Activated naive CD8-positive, alpha-beta T cell treated with anti-CD3 and anti-CD28 coated beads for 36 hours (primary cell): ENCODE measurements at places on chromosomes 4 and X. TPM values are rescaled to one million over a fixed set of nuclear protein-coding genes. Genes with fewer than 3 reads are reported as not detected.

DNA sequence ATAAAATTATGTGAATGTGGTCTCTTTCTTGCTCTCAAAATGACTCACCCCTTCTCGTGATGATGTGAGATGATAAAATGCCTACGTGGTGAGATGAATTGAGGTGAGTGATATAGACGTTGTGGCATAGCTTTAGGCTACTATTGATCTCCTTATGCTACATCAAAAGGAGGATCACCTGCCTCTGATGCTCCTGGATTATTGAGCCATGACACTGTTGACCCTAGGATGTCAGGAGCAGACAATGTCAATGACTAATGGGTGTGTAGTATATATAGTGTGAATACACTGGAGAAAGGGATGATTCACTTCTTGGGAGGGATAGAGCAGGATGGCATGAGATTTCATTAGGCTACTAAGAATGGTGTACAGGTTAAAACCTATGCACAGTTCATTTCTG is 210.7 kb upstream of the PRPS2 start:
- no peak overlapping the region for H3K4me3 ChIP-seq
- no peaks in the 10 kb centered on the region for H3K27me3 ChIP-seq
- no peaks in the 10 kb centered on the region for H3K36me3 ChIP-seq
- H3K4me1 ChIP-seq, result no peaks in the 10 kb centered on the region
- DNase-seq, result no peak
- H3K27ac ChIP-seq, result no peak overlapping the region

GRCh38 chr4:168604496-168605373 is 107.9 kb downstream of the PALLD start:
- no peak overlapping the region for H3K4me3 ChIP-seq
- no peak for DNase-seq
- H3K36me3 ChIP-seq, result no peaks in the 10 kb centered on the region
- peaks cover 9% of the 10 kb centered on the region for H3K27me3 ChIP-seq
- no peak overlapping the region for H3K27ac ChIP-seq

The FAM53A gene
- 0.82 TPM for total RNA-seq

GRCh38 chr4:151031831-151032605 is 16.9 kb upstream of the LRBA start:
- peaks cover 28% of the 10 kb centered on the region for H3K4me1 ChIP-seq
- peaks cover 7% of the 10 kb centered on the region for H3K36me3 ChIP-seq
- peak; percentile 23 for DNase-seq
- H3K27me3 ChIP-seq, result peaks cover 6% of the 10 kb centered on the region

DNA sequence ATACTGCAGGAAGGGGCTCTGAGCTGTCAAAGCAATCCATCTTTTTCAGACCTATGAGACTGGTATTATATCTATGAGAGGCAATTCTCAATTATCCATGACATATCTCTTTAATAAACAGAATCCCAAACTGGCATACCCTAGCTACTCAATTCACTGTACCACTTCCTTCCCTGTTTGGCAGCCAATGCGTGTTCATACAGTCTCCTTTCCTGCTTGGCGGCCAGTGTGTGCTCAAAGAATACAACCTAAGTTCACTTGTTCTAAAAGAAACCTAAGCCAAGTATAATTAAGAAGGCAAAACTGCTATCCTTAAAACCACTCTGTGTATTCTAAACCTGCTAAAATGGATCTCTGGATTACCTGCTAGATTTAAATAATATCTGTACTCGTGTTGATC is 38.3 kb downstream of the ARHGEF9 start:
- H3K4me1 ChIP-seq, result peaks cover 33% of the 10 kb centered on the region
- H3K27me3 ChIP-seq, result no peaks in the 10 kb centered on the region
- H3K36me3 ChIP-seq, result peaks cover 7% of the 10 kb centered on the region
- H3K27ac ChIP-seq, result no peak overlapping the region
- DNase-seq, result no peak

The ADH1B gene
- not detected for total RNA-seq

The RCHY1 gene
- 29.9 TPM for total RNA-seq

The ANXA10 gene
- total RNA-seq, result not detected

DNA sequence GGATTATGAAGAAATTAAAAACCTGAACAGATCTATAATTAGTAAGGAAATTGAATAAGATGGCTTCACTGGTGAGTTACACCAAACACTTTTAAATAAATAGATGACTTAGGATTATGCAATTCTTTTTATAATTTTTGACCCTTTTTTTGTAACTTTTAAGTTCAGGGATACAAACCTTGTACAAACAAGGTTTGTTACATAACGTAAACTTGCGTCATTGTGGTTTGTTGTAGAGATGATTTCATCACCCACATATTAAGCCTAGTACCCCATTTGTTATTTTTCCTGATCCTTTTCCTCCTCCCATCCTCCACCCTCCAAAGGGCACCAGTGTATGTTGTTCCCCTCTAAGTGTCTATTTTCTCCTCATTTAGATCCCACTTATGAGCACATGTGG is 75.7 kb downstream of the CPEB2 start:
- H3K4me3 ChIP-seq, result no peak overlapping the region
- no peak overlapping the region for H3K27ac ChIP-seq
- H3K27me3 ChIP-seq, result peaks cover 14% of the 10 kb centered on the region
- peaks cover 2% of the 10 kb centered on the region for H3K4me1 ChIP-seq
- DNase-seq, result no peak

GRCh38 chr4:137452799-137453198 is 79.5 kb downstream of the PCDH18 start:
- no peaks in the 10 kb centered on the region for H3K36me3 ChIP-seq
- DNase-seq, result no peak
- no peak overlapping the region for H3K27ac ChIP-seq
- H3K27me3 ChIP-seq, result peaks cover 3% of the 10 kb centered on the region
- no peak overlapping the region for H3K4me3 ChIP-seq

GRCh38 chr4:83219344-83220331 is 65.0 kb downstream of the COQ2 start:
- H3K4me3 ChIP-seq, result peak overlapping the region; percentile 81
- peak; percentile 74 for DNase-seq
- H3K27me3 ChIP-seq, result no peaks in the 10 kb centered on the region
- H3K27ac ChIP-seq, result peak overlapping the region; percentile 98
- peaks cover 11% of the 10 kb centered on the region for H3K36me3 ChIP-seq

The BMPR1B gene
- total RNA-seq, result not detected

DNA sequence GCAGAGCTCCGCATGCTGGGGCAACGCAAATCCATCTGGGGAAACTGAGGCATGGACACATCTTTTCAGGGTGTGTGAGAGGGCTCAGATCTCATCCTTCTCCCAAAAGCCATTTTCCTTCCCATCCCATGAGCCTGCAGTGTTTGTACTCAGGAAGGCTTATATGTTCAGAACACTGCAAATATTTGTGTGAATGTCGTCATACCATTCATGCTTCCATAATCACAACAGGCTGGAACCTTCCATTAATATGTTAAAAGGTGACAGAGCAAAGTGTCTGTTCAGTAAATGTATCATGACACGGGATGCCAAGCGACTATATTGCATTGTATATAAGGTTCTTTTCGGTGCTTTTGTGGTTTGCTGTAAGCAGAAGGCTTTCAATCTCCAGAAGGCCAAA is 8.5 kb downstream of the TRIML1 start:
- no peak for DNase-seq
- H3K27ac ChIP-seq, result no peak overlapping the region
- H3K4me1 ChIP-seq, result no peaks in the 10 kb centered on the region
- no peak overlapping the region for H3K4me3 ChIP-seq

The CD40LG gene
- 2.3 TPM for total RNA-seq

The DOK7 gene
- total RNA-seq, result not detected

The CFI gene
- not detected for total RNA-seq

DNA sequence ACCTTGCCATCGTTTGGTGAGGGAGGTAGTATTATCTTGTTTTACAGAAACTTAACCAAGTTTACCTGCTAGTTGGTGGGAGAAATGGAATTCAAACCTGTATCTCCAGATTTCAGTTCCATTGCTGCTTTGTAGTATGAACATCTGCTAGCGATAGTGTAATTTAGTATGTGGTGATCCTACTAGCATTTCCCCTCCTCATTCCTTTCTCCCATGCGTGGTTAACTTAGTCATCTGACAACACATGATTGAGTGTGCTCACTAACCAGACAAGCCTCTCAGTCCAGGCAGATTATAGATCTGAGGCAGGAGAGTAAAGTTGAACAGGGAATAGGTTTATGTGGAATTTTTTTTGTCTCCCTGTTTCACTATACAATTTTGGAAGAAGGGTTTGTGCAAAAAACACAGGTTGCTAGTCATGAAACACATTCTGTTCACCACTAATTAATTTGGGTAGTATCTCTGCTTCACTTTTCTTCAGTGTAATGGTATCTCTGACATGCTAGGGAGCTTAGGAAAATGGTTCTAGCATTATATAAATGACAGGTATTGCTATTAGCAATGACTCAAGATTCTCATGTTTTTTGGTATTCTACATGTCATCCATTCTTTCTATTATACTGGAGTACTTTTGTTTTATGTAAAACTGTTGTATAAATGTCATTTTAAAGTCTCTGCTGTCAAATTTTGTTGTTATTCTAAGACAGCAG is 21.7 kb downstream of the RBPJ start:
- no peak overlapping the region for H3K27ac ChIP-seq
- peaks cover 4% of the 10 kb centered on the region for H3K36me3 ChIP-seq
- DNase-seq, result no peak
- peaks cover 42% of the 10 kb centered on the region for H3K4me1 ChIP-seq
- no peaks in the 10 kb centered on the region for H3K27me3 ChIP-seq

DNA sequence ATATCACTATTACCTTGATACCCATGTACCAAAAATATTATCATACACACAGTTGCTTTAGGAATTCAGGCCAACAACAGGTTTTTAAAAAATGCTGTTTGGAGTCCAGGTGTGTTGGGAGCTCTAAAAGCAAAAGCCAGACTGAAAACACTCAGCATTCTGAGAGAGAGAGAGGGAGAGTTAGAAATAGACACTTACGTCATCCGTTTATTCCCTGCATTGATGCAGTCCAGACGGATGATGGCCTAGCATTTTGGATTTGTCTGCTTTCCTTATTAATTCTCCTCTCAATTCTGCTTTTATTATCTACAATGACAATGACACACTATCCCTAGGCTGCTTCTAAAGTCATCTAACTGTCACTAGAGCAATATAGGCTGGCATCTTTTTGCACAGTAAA is 358.3 kb upstream of the BOD1L1 start:
- H3K36me3 ChIP-seq, result no peaks in the 10 kb centered on the region
- peaks cover 4% of the 10 kb centered on the region for H3K4me1 ChIP-seq
- H3K4me3 ChIP-seq, result no peak overlapping the region
- H3K27ac ChIP-seq, result no peak overlapping the region

The PABPC4L gene
- not detected for total RNA-seq

DNA sequence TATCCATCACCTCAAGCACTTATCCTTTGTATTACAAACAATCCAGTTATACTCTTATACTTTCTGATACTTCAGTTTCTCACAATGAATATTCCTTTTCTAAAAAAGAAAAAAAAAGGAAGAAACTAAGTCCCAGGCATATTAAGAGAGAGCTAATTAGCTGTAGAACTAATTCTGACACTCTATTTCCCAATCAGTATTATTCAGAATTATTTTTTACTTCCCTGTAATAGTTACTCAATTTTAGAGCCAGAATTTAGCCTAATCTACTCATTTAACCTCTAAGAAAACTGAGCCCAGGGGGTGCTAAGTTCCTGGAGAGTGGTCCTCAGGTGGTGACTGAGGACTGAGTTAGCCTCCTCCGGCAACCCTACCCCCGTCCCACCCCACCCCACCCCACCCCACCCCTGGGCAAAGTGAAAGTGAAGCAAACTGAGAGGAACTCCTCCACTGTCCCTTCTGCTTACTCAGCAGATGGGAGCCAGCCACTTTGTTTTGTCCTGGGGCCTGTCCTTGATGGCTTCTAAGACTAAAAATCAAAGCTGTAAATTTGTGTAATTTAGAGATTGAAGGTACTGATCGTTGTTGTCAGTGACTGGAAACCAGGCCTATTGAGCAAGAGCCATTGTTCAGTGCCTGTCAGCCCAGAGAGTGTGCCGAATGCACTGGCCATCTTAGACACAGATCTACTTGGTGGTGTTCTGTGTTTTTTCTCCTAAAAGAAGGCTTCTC is 162.1 kb downstream of the CBR4 start:
- no peak for DNase-seq
- H3K36me3 ChIP-seq, result no peaks in the 10 kb centered on the region
- no peak overlapping the region for H3K4me3 ChIP-seq
- peaks cover 5% of the 10 kb centered on the region for H3K4me1 ChIP-seq

The NKX6-1 gene
- total RNA-seq, result not detected

GRCh38 chr4:167774646-167775045 is 317.7 kb upstream of the ANXA10 start:
- no peak overlapping the region for H3K4me3 ChIP-seq
- no peak for DNase-seq
- no peak overlapping the region for H3K27ac ChIP-seq
- no peaks in the 10 kb centered on the region for H3K4me1 ChIP-seq
- no peaks in the 10 kb centered on the region for H3K27me3 ChIP-seq

- no peak overlapping the region for H3K27ac ChIP-seq
- no peak overlapping the region for H3K4me3 ChIP-seq
- H3K27me3 ChIP-seq, result peaks cover 4% of the 10 kb centered on the region
- H3K36me3 ChIP-seq, result no peaks in the 10 kb centered on the region
- peaks cover 9% of the 10 kb centered on the region for H3K4me1 ChIP-seq
- no peak for DNase-seq
These were observed 33.0 kb upstream of the KIAA0232 start for GRCh38 chr4:6749340-6750171.

DNA sequence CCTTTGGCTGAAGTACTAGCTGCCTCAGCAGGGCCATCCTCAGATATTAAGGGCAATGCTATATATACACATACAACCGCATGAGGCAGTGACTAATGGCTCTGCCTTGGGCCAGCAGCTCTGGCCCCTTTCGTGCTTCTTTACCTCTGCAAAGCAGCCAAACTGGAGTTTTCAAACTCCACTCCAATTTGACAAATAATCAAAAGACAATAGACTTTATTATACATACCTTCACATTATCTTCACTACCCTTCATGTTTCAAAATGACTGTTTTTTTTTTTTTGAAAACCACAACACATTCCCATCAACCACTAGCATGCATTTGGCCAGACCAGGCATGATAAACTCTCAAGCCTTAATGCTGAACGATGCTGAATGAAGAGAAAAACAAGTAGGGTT is 187.7 kb downstream of the ENOX2 start:
- no peak for DNase-seq
- H3K36me3 ChIP-seq, result peaks cover 2% of the 10 kb centered on the region
- H3K27me3 ChIP-seq, result no peaks in the 10 kb centered on the region
- H3K4me1 ChIP-seq, result no peaks in the 10 kb centered on the region

DNA sequence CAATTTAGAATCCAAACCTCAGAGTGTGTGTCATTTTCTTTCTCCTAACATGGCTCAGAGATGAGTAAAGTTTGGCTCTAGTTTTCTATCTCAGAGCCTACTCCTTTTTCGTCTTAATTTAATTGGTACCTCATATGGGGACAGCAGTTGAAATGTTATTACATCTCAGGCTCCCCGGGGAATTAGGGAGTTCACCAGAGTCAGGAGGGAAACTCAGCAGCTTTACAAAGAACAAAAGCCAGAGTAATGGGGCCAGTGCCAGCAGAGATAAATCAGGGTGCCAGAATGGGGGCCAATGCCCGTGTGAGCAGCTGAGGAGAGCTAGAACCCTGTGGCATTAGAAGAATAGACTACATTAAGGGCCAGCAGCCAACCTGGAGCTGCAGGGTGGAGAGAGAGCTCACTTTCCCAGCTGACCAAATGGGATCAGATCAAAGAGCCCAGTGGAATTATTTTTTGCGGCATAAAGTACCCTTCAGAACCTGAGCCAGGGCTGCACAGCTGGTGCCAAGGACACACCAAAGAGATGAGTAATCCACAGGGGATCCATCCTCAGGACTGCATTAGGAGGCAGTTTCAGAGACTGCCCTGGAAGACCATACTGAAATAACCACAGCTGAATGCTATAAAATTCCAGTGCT is 207.1 kb upstream of the DKK2 start:
- no peak overlapping the region for H3K4me3 ChIP-seq
- H3K4me1 ChIP-seq, result no peaks in the 10 kb centered on the region
- H3K36me3 ChIP-seq, result no peaks in the 10 kb centered on the region
- H3K27ac ChIP-seq, result no peak overlapping the region
- no peak for DNase-seq
- H3K27me3 ChIP-seq, result peaks cover 11% of the 10 kb centered on the region
